Activated CD4-positive, alpha-beta T cell treated with anti-CD3 and anti-CD28 coated beads, Interleukin-2, Interleukin-4, amounts not matched to agents 100 ng/mL and 50 ng/mL, durations not matched to agents 16 hours and 8 hours (primary cell): ENCODE measurements at places on chromosomes 5 and 9.

- DNase-seq = no peak
Measured at GRCh38 chr5:92003806-92004205, 620.7 kb upstream of the ARRDC3 start.

DNA sequence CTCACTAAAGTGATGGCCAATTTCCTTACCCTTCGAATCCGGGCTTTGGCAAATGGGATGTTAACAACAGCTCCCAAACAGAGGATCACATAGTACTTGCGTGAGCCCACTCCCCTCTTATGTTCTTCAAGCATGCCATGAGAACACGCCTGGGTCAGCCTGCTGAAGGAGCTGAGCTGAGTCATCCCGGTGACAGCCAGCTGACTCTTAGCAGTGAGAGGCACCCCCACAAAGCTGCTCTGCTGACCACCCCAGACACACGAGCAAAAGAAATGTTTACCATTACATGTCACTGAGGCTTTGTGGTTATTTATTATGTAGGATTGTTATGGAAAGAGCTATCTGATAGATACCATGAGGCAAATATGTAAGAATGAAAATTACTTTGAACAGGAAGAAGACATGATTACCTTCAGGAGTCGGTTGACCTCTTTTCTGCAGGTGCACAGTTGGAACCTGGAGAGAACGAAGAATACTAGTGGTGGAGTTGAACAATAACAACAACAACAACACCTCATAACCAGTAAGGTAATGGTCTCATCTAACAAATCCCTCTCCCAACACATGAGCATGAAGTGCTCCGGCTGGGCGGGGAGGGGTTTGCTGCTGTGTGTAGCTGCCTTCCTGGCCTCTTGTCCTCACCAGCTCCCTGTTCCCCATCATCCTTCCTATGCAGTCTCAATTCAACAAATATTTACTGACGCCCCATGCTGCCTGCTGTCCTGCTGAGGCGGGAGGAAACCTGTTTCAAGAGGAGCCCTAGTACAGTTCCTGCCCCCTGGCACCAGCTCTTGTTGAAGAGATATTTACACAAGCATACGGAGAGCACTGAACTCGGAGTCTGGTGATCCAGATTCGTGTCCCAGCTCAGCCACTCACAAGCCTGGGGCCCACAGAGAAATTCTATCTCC is 69.4 kb upstream of the LHFPL2 start:
- DNase-seq = no peak

DNA sequence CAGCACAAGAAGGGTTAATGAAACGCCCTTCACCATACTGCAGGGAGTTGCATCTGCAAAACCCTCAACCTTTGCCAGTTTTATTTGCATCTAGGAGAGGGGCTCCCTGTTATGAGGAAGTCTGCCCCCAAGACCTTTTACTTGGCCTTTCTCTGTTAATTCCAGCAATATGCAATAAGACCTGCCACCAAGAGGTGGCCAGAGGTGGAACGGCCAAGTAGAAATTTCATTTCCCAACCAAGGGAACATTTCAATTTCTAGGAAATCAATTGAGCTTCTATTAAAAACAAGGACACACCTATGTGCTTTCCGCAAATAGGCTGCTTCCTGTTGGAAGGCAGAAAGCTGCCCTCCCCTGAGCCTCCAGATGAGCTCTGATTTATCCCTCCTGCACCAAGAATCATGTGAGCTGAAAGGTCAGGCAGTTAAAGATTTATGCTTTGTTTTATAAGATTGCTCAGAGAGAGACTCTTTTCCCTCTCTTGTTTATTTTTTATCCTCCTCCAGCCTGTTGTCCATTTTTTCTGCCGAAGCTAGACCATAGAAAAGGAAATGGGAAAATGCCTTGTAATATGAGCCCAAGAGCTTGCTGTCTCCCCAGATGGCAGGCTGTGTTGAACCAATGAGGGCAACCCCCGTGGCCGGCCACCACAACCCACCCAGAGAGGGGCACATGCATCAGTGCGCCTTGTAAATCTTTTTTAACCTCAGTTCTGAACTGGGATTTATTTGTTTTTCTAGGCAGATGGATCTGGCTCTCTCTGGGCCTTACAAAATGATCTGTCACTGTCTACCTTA is 572.8 kb downstream of the TLE1 start:
- no peak for DNase-seq

- no peak for DNase-seq
Measured at GRCh38 chr9:76359365-76359764, 34.9 kb downstream of the RFK start.

DNA sequence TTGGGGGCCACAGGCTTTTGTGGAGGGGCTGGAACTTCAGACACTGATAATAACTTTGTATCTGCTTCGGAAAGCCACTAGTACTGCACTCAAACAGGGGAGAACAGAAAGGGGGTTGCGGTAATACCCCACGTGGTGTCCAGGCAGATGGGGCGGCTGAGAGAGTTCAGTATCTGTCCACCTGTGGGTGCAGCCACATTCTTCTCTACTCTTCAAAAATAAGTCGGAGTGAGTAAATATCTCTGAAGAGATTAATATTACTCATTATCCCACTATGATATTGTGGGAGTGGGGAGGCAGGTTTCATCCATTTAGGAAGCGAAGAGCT is 102.1 kb upstream of the SSBP2 start:
- DNase-seq = no peak

GRCh38 chr9:26801772-26802171 is 90.8 kb downstream of the CAAP1 start:
- DNase-seq = no peak

DNA sequence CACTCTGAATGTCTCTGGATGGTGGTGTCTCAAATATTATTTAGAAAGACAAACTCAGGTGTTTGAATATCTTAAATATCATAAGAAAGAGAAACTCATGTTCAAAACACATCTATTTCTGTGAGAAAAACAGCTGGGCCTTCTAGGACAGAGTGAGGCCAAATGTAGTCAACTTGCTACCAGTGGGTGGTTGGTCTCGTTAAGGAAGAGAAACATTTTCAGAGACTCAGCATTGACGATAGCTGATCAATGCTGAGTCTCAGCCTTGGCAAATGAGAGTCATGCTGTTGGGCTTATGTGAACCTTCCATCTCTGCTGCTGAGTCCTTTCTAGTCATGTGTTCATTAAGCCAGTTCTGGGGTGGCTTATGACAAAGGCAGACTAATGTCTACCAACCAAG is 418.0 kb downstream of the CETN3 start:
- no peak for DNase-seq

- DNase-seq = no peak
Measured at GRCh38 chr5:62142351-62142750, 163.7 kb upstream of the KIF2A start.

DNA sequence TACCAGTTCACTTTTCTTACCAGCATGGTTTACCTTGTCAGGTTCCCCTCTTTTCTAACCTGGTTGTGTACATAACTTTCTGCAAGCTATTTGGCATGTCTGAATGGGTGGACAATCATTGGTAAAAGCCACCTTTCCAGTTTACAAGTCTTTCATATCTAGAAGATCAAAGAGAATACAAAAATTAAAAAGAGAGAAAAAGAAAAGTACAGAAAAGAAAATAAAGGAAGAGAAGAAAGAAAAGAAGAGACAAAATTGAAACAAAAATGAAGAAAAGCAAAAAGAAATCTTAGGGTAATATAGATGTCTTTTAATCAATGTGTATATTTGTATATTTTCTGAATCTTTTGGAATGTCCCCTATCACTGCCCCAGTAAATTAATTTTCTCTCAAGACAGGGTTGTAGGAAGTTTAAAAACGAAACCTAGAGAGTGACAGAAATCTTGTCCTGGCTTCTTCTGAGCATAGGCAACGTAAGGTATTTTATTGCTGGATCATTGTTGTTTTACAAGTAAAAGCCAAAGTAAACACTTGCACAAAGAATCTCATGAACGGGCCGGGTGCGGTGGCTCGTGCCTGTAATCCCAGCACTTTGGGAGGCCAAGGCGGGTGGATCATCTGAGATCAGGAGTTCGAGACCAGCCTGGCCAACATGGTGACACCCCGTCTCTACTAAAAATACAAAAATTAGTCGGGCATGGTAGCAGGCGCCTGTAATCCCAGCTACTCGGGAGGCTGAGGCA is 98.7 kb upstream of the IFNE start:
- DNase-seq = no peak

- no peak for DNase-seq
Measured at GRCh38 chr9:127947841-127948710, 10.4 kb upstream of the DPM2 start.

GRCh38 chr9:105338308-105338707 is 93.9 kb downstream of the SLC44A1 start:
- no peak for DNase-seq

DNA sequence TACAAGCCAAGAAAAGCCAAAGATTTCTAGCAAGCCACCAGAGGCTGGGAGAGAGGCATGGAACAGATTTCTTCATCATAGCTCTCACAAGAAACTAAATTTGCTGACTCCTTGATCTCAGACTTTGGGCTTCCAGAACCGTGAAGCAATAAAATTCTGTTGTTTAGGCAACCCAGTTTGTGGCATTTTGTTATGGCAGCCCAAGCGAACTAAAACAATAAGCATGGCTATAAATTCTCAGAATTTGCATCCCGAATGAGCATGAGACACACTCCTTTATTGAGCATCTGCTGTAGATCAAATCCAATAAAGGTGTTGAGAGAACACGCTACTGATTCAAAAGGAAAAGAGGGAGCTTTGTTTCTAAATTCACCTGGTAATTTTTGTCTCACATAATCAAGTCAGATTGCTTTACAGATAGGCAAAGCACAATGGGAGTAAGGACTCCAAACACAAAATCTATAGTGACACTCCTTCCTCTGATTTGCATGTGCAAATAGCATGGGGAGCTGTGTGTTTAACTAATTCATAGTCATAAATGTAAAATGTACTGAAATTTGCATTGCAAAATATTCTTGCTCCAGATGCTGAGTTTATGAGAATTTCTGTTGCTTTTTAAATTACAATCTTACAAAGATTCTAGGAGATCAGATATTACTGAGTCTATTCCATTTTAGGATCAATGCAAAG is 308.7 kb downstream of the MED10 start:
- DNase-seq = no peak

GRCh38 chr9:109730228-109730627 is 49.8 kb upstream of the PALM2AKAP2 start:
- DNase-seq = no peak

- no peak for DNase-seq
Measured at GRCh38 chr5:30839956-30840355, 353.5 kb upstream of the CDH6 start.

DNA sequence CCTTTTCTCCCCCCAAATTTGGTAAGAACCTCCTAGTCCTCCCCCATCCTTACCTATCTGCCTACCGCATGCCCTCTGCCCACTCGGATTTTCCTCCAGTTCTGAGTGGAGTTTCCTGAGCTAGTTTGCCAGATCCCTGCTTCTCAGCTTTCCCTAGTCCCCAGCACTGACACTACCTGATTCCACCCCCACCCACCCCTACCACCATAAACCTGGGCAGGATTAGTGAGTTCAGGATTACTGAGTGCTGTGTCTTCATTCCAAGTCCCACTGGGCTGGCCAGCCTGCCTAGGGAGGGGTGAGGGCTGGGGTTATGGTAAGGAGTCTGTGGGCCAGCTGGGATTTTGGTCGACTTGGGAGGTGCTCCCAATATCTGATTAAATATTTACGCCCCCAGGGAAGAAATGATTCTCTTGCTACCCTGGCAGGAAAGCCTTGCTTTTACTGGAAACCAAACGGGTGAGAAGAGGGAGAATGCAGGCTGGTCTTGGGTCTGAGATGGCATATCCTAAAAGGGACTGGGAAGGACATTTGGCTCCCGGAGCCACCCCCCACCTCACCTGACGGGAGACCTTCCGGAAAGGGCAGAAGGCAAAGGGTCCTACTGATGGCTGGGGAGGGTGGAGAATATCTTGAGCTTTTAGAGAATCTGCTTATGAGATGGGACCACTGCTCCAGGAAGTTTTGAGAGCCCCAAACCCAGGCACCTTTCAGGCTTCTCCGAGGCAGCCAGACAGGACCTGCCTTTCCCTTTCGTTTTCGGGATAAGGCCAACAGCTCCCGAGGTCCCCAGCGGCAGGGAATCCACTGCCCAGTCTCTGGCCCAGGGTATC is 3.7 kb downstream of the PITX1 start:
- no peak for DNase-seq

DNA sequence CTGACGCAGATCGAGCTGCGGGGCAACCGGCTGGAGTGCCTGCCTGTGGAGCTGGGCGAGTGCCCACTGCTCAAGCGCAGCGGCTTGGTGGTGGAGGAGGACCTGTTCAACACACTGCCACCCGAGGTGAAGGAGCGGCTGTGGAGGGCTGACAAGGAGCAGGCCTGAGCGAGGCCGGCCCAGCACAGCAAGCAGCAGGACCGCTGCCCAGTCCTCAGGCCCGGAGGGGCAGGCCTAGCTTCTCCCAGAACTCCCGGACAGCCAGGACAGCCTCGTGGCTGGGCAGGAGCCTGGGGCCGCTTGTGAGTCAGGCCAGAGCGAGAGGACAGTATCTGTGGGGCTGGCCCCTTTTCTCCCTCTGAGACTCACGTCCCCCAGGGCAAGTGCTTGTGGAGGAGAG is 4.6 kb upstream of the PHYHD1 start:
- no peak for DNase-seq

DNA sequence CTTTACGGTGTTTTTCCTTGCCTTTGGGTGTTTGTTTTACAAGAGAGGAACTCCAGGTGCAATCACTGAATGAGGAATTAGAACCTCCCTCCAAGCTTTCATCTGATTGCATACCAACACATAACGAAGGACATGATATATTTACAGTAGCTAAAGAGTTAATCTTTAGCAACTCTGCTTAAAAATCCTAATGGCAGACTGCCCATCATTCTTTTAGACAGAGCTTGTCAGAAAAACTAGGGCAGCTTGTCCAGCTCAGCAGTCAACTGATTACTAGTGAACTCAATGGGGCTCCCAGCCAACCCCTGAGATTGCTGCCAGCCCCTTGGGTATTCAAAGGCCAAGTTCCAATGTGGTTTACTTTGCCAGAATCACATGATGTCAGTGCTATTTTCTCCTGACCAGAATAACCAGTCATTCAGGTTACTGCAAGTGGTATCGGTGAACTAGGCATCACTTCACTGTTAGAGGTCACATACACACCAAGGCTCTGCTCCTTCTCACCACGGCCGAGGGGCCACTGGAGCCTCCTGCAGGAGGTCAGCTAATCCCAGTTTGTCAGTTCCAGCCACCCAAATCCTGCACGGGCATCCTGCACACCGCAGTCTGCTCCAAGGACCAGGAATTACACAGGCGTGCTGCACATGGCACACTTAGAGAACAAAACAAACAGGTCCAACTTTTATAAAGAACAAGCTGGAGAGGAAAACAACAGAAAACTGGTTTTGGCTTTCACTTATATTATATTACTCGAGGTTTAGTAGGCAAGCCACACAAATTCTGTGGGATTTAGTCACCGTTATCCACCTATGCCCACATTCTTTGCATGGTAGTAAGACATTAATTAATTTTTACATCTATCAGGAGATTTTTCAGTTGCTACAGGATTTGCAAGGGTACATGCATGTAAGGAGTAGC is 62.5 kb downstream of the NFIB start:
- no peak for DNase-seq

DNA sequence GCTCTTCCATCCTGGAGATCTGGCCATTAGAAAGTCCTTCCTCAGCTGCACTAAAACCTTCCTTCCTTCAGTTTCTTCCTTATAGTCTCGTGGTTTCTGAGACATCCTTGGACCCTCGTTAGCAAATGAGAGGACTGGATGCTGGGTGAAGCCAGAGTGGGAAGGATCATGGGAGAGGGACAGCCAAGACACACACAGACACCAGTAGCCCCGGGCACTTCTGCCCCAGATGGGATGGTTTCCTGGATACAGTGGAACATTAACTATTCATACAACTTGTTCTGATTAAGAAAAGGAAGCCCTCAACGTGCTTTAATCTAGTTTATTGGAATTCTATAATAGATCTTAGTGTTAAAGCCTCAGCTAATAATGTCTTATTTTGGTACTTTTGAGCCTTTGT is 125.5 kb downstream of the SEC61B start:
- DNase-seq = no peak

GRCh38 chr5:776862-777711 is 7.4 kb downstream of the ZDHHC11B start:
- no peak for DNase-seq
